ENCODE measurements at places on chromosomes 3 and 15. TPM values are rescaled to one million over a fixed set of nuclear protein-coding genes. Genes with fewer than 3 reads are reported as not detected.

SNRK gene
- 12.5 TPM for total RNA-seq

RYK gene
- total RNA-seq: 54.3 TPM

TCAIM gene
- 22.6 TPM for total RNA-seq

C3orf20 gene
- total RNA-seq: not detected
